ENCODE measurements at places on chromosomes 2 and 18. TPM values are rescaled to one million over a fixed set of nuclear protein-coding genes. Genes with fewer than 3 reads are reported as not detected.

- no peaks in the 10 kb centered on the region for H3K4me1 ChIP-seq
- H3K4me3 ChIP-seq, result no peak overlapping the region
- H3K36me3 ChIP-seq, result no peaks in the 10 kb centered on the region
- peaks cover 25% of the 10 kb centered on the region for H3K27me3 ChIP-seq
- DNase-seq, result no peak
- no peak overlapping the region for H3K27ac ChIP-seq
Measured at GRCh38 chr2:19547321-19547720, 188.9 kb upstream of the OSR1 start.

DNA sequence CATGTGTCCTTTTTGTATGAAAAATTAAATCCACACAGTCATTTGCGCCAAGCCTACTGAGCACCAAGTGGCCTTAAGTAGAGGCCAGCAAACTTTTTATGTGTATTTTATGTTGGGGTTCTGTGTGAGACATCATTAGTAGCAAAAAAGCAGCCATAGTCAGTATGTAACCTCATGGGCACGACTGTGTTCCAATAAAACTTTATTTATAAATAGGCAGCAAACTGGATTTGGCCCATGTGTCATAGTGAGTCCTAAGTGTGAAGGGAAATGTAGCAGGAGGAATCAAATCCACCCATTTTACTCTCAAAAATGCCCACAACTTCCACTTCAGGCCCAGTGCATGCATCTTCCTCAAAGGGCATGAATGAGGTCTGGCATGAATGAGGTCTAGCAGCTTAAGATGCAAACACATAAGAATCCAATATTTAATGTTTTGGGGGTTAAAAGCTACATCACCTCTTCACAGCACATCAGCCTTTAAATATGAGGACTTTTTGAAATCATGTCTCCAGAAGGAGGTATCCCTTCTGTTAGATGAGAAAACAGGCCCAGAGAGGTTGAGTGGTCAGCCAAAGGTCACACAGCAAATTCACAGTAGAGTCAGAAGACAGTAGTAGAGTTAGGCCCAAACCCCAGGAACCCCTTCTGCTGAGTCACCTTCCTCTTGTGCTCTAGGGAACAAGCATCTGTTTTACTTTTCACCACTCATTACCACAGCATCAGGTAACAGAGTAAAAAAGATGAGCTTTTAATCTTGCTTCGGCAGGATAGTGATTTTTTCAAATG is 45.6 kb downstream of the MREG start:
- peak overlapping the region; percentile 64 for H3K27ac ChIP-seq
- H3K4me1 ChIP-seq, result no peaks in the 10 kb centered on the region
- H3K4me3 ChIP-seq, result no peak overlapping the region

DNA sequence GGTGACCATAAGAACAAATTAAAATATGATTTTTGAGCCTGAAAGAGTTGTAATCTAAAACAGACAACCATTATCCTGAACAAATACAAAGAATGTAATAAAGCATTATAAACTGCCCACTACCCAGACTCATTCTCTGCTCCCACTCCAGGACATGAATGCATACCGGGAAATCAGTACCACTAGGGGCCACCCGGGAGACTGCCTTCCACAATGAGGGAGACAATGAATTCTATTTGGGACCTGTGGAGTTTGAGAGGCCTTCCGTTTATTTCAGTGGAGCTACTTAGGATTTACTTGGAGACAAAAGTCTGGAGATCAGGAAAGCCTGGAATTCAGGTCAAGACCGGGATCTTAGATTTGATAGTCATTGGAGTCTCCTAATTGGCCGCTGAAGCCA is 50.0 kb downstream of the NAB1 start:
- no peaks in the 10 kb centered on the region for H3K27me3 ChIP-seq
- no peak for DNase-seq
- H3K4me1 ChIP-seq, result no peaks in the 10 kb centered on the region
- H3K4me3 ChIP-seq, result no peak overlapping the region
- no peak overlapping the region for H3K27ac ChIP-seq

GRCh38 chr2:26938399-26939118 is 31.9 kb upstream of the MAPRE3 start:
- H3K4me3 ChIP-seq, result no peak overlapping the region
- peaks cover 3% of the 10 kb centered on the region for H3K4me1 ChIP-seq
- no peaks in the 10 kb centered on the region for H3K36me3 ChIP-seq
- H3K27ac ChIP-seq, result no peak overlapping the region

GRCh38 chr2:3040496-3041140 is 337.0 kb downstream of the EIPR1 start:
- H3K27me3 ChIP-seq, result no peaks in the 10 kb centered on the region
- no peak for DNase-seq
- H3K4me1 ChIP-seq, result peaks cover 30% of the 10 kb centered on the region
- H3K4me3 ChIP-seq, result no peak overlapping the region
- no peaks in the 10 kb centered on the region for H3K36me3 ChIP-seq
- H3K27ac ChIP-seq, result peak overlapping the region; percentile 95

DNA sequence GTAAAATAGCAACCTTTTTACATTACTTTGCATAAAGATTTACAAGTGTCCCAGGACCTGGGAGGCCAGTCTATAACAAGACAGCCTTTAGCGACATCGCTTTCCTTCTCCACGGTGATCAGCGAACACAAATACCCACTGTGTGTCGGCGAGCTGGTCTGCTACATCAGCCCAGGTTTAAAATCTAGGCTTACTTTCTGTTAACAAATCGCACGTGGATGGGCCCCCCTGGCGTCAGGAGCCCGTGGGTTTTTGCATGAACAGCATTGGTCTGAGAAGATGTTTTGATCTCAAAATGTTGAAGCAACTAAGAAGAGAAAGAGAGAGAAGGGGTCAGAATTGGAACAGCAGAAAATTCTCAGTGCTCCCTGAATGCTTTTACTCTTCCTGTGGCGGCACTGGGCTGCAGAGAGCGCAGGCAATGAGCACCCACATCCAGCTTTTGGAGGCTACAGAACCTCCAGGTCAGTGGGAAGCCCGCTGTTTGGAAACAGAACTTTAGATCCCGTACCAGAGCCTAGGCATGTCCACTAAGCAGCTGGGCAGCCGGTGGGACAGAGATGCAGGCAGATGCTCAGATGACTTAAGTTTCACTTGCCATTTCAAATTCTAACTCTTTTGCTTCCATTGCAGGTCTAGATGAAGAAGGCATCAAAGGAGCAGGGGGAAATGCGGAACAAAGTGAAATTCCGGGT is 32.9 kb downstream of the CYP27C1 start:
- H3K4me3 ChIP-seq, result no peak overlapping the region
- H3K27ac ChIP-seq, result no peak overlapping the region
- no peaks in the 10 kb centered on the region for H3K27me3 ChIP-seq
- H3K4me1 ChIP-seq, result no peaks in the 10 kb centered on the region

DNA sequence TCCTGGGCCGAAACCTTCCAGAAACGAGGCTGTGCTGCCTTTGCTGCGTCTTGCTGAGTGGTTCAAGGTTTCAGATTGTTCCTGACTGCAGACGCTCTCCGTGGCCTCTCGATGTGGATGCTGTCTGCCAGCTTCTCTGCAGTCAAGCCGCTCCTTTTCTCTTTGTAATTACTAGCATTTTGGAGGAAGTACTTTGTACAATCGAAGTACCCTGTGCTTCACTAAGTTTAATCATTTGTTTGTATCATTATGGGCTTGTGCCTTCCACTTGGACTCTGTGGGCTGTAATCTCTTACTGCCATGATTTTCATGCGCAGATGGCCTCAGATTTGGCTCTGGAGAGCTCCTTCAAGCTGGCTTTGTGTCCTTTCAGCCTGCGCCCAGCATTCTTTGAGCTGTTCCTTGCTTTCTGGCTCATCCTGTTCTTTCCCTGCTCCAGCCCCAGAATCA is 49.3 kb downstream of the TRAF3IP1 start:
- peaks cover 4% of the 10 kb centered on the region for H3K4me1 ChIP-seq
- no peaks in the 10 kb centered on the region for H3K27me3 ChIP-seq
- no peak for DNase-seq
- no peak overlapping the region for H3K27ac ChIP-seq
- no peaks in the 10 kb centered on the region for H3K36me3 ChIP-seq

DNA sequence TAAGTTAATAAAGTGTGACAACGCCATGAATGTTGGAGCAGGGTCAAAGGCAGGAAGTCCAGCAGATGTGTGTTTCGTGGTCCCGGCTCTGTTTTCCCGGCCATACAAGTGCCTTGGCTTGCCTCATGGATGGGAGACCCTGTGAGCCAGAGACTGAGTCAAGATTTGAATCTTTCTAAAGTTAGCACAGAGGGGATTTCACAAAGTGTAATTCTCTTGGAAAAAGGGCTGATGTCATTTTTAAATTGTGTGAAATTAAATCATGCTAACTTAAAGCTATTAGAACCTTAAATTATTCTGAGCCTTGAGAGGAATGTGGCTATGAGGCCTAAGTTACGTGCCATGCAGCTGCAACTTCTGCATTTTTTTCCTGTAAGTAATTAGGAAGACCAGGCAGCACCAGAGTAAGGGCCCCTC is 38.3 kb upstream of the RALBP1 start:
- no peaks in the 10 kb centered on the region for H3K36me3 ChIP-seq
- no peak overlapping the region for H3K4me3 ChIP-seq
- no peak for DNase-seq
- no peaks in the 10 kb centered on the region for H3K4me1 ChIP-seq
- H3K27ac ChIP-seq, result no peak overlapping the region

- peaks cover 5% of the 10 kb centered on the region for H3K27me3 ChIP-seq
- H3K4me1 ChIP-seq, result no peaks in the 10 kb centered on the region
- no peak overlapping the region for H3K4me3 ChIP-seq
- H3K27ac ChIP-seq, result no peak overlapping the region
Measured at GRCh38 chr2:84299211-84299775, 159.8 kb downstream of the SUCLG1 start.

DNA sequence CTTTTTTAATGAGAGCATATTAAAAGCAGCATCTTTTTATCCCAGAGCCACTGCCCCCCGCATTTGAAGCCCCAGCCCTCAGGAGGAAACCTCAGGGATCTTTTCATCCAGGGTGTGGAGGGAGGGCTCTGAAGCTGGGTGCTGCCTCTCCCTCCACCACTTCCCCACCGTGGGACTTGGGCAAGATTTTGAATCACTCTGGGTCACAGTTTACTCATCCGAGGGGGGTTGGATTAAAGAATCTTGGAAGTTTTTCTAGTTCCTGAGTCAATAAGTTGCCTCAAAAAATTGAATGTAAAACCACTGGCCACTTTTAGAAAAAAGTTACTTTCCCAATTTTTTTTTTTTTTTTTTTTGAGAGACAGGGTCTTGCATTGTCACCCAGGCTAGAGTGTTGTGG is 62.0 kb upstream of the ANKRD44 start:
- H3K4me1 ChIP-seq, result no peaks in the 10 kb centered on the region
- no peaks in the 10 kb centered on the region for H3K36me3 ChIP-seq
- H3K4me3 ChIP-seq, result no peak overlapping the region
- DNase-seq, result no peak
- no peaks in the 10 kb centered on the region for H3K27me3 ChIP-seq

- H3K27ac ChIP-seq, result no peak overlapping the region
- peaks cover 20% of the 10 kb centered on the region for H3K27me3 ChIP-seq
- no peaks in the 10 kb centered on the region for H3K4me1 ChIP-seq
- no peaks in the 10 kb centered on the region for H3K36me3 ChIP-seq
- no peak overlapping the region for H3K4me3 ChIP-seq
Measured at GRCh38 chr2:70612574-70612973, 58.9 kb upstream of the TGFA start.

GRCh38 chr2:1219901-1220573 is 193.2 kb upstream of the TPO start:
- no peaks in the 10 kb centered on the region for H3K36me3 ChIP-seq
- no peak overlapping the region for H3K27ac ChIP-seq
- no peaks in the 10 kb centered on the region for H3K27me3 ChIP-seq
- no peak overlapping the region for H3K4me3 ChIP-seq
- DNase-seq, result peak; percentile 65
- H3K4me1 ChIP-seq, result peaks cover 6% of the 10 kb centered on the region

- peaks cover 45% of the 10 kb centered on the region for H3K4me1 ChIP-seq
- H3K4me3 ChIP-seq, result no peak overlapping the region
- H3K36me3 ChIP-seq, result no peaks in the 10 kb centered on the region
- DNase-seq, result no peak
- H3K27ac ChIP-seq, result peak overlapping the region; percentile 100
- H3K27me3 ChIP-seq, result no peaks in the 10 kb centered on the region
Measured at GRCh38 chr2:43343573-43344304, 117.3 kb upstream of the ZFP36L2 start.

- H3K4me1 ChIP-seq, result no peaks in the 10 kb centered on the region
- H3K36me3 ChIP-seq, result no peaks in the 10 kb centered on the region
- H3K27ac ChIP-seq, result no peak overlapping the region
Measured at GRCh38 chr2:113850687-113851086, 39.2 kb upstream of the ACTR3 start.

DNA sequence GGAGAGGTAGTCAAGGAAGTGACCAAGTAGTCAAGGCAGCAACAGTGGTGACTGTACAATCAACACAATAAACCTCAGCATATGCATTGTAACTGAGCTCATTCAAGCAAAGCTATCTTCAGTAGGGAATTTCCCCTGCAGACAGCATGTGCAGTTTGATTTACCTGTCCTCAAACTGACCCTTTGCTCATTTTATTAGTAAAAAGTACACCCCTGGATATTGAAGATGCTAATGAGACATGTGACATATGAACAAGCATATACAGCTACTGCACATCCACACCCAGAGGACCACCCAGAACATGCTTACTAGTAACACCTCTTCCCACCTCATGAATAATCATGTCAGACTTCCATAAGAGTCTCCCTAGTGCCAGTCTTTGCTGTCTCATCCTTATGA is 15.4 kb downstream of the C2orf81 start:
- no peaks in the 10 kb centered on the region for H3K27me3 ChIP-seq
- H3K4me1 ChIP-seq, result peaks cover 9% of the 10 kb centered on the region
- no peak for DNase-seq
- no peaks in the 10 kb centered on the region for H3K36me3 ChIP-seq

DNA sequence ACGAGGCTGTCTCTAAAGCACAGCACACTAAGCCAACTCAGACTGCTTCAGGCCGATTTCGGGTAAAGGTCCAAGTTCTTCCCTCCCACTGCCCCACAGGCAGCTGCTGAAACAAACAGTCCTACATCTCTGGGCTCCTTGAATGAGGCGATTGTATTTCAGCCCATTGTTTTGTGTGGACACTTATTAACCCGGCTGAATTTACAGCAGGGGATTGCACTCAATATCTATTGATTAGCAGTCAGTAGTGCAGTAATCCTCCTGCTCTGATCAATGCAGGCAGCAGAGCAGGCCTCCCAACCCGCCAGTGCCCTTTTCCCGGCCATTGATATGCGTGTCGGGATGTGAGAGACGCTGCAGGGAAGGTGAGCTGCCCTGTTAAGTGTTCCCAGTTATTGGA is 330.1 kb downstream of the CMPK2 start:
- H3K36me3 ChIP-seq, result no peaks in the 10 kb centered on the region
- H3K4me3 ChIP-seq, result no peak overlapping the region
- no peaks in the 10 kb centered on the region for H3K4me1 ChIP-seq
- no peak overlapping the region for H3K27ac ChIP-seq

GRCh38 chr2:64990876-64991275 is 1.7 kb downstream of the SLC1A4 start:
- H3K27ac ChIP-seq, result no peak overlapping the region
- no peak for DNase-seq
- peak overlapping the region; percentile 22 for H3K4me3 ChIP-seq
- H3K27me3 ChIP-seq, result no peaks in the 10 kb centered on the region
- no peaks in the 10 kb centered on the region for H3K36me3 ChIP-seq
- H3K4me1 ChIP-seq, result peaks cover 4% of the 10 kb centered on the region

GRCh38 chr18:26579941-26580618 is 31.7 kb upstream of the KCTD1 start:
- H3K27ac ChIP-seq, result no peak overlapping the region
- H3K36me3 ChIP-seq, result no peaks in the 10 kb centered on the region
- no peaks in the 10 kb centered on the region for H3K27me3 ChIP-seq
- H3K4me3 ChIP-seq, result no peak overlapping the region
- H3K4me1 ChIP-seq, result no peaks in the 10 kb centered on the region

Gene SRD5A2
- polyA plus RNA-seq, result not detected

Gene ACSL3
- 15.7 TPM for polyA plus RNA-seq

Gene BOLA3
- polyA plus RNA-seq, result 90.1 TPM

Gene SAG
- not detected for polyA plus RNA-seq

Gene UPP2
- not detected for polyA plus RNA-seq

Gene SLC5A7
- 0.12 TPM for polyA plus RNA-seq

Gene RNMT
- 15.0 TPM for polyA plus RNA-seq

Gene MOGAT1
- polyA plus RNA-seq, result not detected

Measured in SK-N-SH (cell line).